ENCODE measurements at places on chromosomes 12 and 14.

GRCh38 chr14:29271669-29272068 lies 505.1 kb downstream of the FOXG1 start:
- DNase-seq: no peak

DNA sequence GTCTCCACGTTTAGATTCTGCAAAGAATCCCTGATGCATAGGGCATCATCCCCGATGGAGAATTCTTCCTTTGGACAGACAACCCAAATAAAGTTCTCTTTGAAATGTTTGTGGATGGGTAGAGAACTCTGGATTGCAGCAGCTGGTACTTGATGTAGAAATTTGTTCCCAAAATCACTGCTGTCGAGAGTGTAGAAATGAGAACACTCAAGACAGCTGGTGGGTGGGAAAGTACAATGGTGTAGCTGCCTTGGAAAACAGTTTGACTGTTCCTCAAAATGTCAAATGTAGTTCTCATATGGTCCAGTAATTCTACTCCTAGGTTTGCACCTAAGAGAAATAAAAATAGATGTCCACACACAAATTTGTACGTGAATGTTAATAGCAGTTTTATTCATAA lies 671.5 kb upstream of the TMEM132C start:
- DNase-seq: no peak

DNA sequence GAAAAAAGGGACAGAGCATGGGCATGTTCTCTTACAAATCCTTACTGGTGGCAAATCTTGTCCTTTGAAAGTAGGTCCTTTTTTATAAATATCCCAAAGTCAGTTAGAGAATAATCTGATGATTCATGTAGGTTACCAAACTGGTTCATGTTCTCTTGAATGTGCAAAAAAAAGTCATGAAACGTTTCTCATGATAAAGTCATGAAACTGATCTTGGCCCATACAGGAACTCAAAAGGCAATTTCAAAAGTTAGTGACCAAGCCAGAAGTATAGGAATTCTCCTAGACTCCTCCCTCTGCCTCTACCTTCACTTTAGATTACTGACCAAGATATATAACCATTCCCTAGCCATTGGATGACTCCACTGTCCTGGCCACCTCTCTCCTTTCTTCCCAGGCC lies 27.3 kb upstream of the SPTSSA start:
- DNase-seq: no peak

DNA sequence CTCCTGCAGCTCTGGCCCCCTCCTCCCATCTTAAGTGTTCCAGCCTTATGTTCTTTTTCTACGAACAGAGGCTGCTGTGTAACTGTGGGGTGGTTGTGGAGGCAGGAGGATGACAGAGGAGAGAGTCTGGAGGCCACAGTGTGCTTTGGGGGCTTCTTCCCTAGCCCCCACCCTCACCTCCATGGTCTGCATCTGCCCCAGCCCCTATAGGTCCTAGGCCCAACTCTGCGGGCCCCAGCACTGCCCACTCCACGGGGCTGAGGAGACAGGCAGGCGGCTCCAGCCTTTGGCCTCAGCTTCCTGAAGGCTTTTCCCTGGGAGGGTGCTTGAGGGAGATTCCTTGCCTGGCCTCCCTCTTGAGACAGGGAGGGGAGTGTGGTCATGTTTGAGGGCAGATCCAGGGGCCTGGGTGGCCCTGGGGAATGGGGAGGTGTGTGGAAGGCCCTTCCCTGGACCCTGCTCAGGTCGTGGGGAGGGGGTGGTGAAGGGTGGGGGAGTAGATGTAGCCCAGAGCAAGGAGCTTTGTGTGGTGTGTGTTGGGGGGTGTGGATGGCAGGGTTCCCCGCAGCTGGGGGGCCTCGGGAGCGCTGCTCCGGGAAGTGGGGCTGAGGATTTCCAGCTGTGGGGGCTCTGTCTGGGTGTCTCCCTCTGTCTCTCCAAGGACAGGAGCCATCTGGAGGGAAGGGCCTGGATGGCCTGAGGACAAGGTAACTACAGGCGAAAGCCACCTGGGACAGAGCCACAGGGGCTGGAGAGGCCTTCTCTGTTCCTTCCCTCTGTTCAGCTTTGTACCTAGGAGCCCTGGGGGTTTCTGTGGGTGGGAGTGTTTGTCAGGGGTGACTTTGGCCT lies 1.1 kb downstream of the SMIM41 start:
- no peak for DNase-seq

DNA sequence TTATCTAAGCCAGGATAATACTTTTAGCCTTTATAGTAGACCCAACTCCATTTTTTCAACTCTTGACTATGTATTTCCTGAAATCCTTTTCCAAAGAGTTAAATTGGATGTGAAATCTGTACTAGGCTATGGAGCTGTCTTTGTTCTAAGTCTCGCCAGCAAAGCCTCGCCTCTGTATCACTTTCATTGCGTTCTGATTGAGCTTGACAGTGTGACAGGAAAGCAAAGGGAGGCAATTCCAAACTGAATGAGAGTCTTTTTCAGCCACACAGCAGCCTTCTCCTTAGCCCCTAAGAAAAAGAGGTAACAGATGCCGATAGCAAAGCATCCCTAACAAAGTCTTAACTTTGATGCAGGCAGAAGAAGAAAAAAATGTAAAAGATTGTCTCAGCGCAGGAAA lies 154.6 kb upstream of the OTX2 start:
- DNase-seq: no peak

- no peak for DNase-seq
Observed at GRCh38 chr12:112901271-112901670, 5.5 kb upstream of the OAS1 start.

DNA sequence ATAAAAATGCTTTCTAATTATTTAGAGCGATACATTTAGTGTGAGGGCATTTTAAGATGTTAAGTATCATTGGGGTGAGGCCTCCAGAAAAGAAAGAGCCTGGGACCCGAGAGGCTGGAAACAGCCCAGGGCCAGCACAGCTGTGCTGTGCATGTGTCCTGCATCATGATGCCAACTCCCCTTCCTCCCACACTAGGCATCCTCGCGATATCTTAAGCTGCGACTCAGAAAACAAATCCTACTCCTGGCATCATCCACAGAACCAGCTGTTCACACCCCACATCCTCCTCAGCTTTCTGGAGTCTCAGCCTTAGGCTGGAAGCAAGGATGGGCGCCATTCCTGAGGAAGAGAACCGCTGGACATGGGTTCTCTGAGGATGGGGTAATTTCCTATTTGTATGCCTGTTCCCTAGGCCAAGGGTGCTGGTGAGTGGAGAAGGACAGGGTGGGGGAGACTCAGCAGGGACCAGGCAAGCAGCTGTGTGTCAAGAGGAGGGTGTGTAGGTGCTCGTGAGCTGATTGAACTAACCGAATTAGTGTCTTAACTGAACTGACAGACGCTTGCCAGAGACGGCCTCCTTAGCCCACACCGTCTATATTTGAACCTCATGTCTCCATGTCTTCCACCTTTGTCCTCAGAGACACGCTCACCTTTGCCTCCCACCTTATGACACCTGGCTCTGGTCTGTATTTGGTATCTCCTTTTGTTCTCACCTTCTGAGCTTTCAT lies 15.6 kb upstream of the MCRS1 start:
- DNase-seq: no peak

GRCh38 chr12:32296567-32296966 lies 102.8 kb upstream of the FGD4 start:
- DNase-seq: no peak

DNA sequence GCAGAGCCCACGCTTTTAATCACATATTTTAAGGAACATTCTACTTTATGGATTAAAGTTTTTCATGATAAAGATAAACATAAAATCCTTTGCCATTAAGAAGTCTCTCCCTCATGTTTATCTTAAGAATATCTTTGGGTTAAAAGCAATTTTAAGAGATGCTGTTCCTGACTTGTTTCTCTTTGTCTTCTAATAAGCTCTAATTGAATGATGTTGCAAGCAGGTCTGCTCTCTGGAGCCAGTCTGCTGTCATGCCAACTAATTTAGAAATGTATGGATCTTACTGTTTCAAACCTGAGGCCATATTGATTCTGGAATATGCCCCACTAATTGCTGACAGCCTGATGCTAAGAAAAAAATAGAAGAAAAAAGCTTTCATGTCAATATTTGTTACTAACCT lies 173.6 kb downstream of the TTC8 start:
- no peak for DNase-seq

- no peak for DNase-seq
Observed at GRCh38 chr12:104608998-104609397, 152.2 kb downstream of the CHST11 start.

DNA sequence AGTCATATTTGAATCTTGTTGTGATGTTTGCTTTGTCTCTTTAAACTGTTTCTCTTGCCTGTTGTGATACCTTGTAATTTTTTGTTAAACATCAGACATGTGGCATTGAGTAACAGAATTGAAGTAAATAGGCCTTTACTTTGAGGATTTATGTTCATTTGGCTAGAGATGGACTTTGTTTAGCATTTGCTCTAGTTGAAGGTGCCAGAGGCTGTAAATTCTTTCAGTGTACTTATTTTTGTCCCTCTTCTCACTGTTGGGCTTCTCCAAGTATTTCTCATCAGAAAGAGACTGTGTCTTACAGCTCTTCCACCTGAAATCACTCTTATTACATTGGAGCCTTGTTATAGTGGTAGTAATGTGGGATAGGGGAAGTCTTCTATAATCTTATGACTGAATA lies 175.8 kb downstream of the LRFN5 start:
- DNase-seq: no peak

- DNase-seq: no peak
Observed at GRCh38 chr14:95218006-95218405, 60.7 kb upstream of the DICER1 start.

DNA sequence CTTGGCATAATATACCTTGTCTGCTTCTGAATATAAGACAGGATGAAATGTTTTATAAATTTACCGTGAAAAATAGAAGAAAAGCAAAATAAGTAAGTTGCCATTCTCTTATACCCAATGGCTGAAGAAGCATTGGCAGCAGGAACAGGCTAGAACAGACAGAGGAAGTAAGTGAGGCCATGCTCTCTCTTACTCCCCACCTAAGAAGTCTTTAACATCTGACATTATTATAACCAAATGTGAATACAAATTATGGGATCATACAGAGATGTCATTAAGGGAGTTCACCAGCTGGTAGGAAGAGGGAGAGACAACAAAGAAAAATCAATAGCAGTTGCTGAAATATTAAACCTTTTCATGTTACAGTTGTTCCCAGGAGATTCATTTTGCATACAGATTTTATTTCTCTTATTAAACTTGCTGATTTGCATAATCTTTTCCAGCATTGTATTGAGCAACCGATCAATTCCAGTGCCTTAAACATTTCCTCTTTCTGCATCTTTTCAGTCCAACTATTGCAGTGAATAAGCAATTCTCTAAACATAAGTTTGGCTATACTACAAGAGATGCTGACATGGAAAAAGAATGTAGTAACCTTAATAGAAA lies 270.6 kb downstream of the SLC6A15 start:
- no peak for DNase-seq

GRCh38 chr12:4717806-4718205 lies 2.4 kb upstream of the GALNT8 start:
- DNase-seq: no peak

GRCh38 chr12:121657305-121658008 lies 12.0 kb downstream of the MORN3 start:
- DNase-seq: no peak

DNA sequence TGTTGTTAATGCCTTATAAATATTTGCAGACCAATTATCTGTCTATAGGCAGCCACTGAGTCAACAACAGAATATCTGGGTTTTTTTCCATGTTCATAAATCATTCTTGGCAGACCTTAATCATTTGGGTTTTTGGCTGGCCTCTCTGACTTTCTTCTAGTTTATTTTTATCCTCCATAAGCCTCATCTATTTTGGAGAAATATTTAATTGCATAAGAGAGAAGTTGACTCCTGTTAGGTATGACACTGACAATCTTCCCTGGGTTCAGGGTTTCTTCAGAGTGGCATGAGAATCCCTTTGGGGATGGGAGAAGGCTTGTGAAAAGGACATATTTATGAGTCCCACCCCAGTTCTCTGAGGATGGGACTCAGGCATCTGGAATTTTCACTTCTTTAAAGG lies 299.8 kb downstream of the NRXN3 start:
- DNase-seq: no peak

- DNase-seq: no peak
Observed at GRCh38 chr12:78951803-78952551, 87.4 kb downstream of the SYT1 start.

DNA sequence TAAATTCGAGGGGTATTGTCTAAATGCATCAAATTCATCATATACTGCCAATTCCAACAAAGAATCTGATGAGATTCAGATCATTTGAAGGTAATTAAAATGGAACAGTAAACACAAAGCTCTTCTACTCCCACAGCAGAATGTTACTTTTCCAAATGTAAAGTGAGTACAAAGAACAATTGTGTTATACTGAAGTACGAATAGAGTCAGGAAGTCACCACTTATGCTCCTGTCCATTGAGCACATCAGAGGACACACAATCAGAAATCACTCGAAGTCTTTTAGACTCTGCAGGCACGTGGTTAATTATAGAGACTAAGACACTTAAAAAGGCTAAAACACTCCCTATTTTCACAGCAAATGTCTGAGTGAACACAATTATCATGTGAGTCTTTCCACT lies 388.5 kb upstream of the MIS18BP1 start:
- DNase-seq: no peak

DNA sequence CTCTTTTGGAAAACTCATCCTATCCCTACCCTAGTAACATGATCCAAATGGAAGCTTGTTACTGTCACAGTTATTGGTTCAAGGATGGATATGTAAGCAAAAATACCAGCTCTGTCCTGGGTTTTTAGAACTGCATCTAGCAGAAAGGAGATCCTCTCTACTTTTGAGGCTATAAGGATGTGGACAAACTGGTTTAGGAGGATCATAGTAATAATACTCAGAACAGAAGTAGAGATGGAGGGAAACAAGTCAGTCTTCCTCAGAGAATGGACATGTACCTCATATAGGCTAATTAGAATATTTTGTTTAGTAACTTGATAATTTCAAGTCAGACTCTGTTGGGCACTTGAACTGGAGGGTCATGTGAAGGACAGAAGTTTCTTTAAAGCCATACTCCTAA lies 26.6 kb downstream of the FUT8 start:
- no peak for DNase-seq

DNA sequence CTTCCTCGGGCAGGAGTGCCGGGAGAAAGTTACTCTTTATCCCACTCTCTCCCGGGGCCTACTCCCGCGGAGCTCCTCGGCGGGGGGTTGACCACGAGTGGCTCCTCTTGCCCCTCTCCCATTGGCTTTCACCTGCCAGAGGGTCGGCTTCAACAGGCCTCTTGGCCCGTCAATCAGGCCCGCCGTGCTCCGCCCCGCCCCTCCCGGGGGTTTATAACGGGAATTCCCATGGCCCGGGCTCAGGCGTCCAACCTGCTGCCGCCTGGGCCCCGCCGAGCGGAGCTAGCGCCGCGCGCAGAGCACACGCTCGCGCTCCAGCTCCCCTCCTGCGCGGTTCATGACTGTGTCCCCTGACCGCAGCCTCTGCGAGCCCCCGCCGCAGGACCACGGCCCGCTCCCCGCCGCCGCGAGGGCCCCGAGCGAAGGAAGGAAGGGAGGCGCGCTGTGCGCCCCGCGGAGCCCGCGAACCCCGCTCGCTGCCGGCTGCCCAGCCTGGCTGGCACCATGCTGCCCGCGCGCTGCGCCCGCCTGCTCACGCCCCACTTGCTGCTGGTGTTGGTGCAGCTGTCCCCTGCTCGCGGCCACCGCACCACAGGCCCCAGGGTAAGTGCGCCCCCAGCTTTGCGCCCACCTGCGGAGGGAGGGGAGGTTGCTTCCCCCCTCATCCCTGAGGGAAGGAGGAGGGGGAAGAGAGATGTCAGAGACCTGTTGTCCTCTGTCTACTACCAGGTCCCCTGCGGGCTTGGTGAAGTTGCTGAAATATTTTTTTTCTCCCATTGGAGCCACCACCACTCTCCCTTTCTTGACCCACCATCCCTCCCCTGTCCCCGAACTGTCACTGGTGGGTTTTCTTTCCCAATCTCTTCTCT lies at the start of gene SMOC1:
Gene SMOC1, plus strand, starts transcription at position 242 of the 869 bp plus-strand sequence. Its CDS starts 263 bp downstream, at position 505.
- no peak for DNase-seq

GRCh38 chr12:28899951-28900350 lies 249.1 kb upstream of the FAR2 start:
- no peak for DNase-seq

All from CD4-positive, alpha-beta T cell treated with Interleukin-17A for 4 hours (primary cell).